ENCODE measurements at places on chromosomes 3 and 15. TPM values are rescaled to one million over a fixed set of nuclear protein-coding genes. Genes with fewer than 3 reads are reported as not detected.

ZNF80 gene
- not detected for total RNA-seq

TLE3 gene
- total RNA-seq: 34.7 TPM

GHSR gene
- not detected for total RNA-seq

DCP1A gene
- 23.3 TPM for total RNA-seq

DNA sequence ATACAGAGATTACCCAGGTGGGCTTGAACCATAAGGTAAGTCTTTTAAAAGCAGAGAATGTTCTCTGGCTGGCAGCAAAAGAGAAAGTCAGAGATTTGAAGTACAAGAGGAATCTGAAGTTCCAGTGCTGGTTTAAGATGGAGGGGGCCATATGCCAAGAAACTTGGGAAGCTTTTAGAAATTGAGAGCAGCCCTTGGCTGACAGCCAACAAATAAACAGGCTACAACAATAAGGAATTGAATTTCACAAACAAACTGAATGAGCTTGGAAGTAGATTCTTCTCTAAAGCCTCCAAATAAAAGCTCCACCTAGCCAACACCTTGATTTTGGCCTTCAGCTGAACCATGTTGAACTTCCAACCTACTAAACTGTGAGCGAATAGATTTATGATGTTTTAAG is 85.7 kb downstream of the TRIM42 start:
- no peak for DNase-seq

- DNase-seq: no peak
Observed at GRCh38 chr3:194150252-194150934, 14.4 kb downstream of the HES1 start.

DNA sequence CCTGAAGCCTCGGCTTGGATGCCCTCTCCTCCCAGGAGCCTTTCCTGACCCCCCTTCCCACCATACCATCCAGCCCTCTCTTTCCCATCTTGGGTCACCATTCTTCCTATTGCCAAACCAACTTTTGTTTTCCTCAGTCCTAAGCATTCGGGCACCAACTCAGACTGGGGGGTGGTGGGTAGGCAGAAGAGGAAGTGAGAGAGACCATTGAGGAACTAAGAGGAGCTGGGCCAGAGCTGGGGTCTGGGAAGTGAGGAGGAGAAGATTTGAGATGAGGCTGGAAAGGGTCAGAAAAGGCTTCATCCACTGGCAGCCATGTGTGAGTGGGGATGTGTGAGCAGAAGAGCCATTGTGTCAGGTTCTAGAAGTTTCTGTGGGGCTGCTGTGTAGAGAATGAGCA is 37.7 kb downstream of the TKT start:
- DNase-seq: no peak

DNA sequence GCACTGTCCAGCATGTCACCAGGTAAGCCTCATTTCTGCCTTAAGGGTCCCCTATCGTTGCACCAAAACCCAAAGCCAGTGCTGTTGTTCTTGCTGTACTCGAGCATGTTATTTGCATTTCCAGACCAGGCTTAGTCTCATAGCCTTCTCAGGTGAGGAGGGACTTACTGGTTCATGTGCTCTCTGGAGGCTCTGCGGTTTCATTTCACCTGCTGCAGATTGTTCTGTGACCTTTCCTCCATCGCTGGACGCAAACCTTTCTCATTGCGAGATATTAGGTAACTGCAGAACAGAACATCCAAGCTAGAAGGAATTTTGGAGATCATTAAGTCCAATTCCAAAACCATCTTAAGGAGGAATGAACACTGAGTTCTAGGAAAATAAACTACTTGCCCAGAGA is 187.3 kb upstream of the BCL6 start:
- DNase-seq: no peak

- no peak for DNase-seq
Observed at GRCh38 chr3:70049761-70050160, 50.2 kb downstream of the SAMMSON start.

GRCh38 chr3:108378153-108378951 is 82.0 kb downstream of the HHLA2 start:
- DNase-seq: no peak

DNA sequence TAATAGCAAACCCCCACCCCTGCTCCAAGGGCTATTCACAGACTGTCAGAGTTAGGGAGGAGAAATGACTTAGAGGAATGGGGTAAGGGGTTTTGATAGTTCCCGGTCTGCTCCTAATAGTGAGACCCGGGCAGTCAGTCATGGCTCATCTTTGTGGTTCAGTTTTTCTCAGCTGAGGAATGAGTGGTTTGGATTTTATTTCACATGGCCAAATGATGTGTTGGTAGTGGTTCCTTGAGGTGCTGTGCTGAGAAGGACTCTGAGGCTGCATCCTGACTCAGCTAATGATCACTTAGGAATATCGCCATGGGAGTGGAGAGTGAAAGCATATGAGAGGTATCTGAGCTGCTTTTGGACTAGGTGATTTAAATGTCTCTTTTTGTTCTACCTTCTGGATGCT is 80.2 kb downstream of the LPP start:
- no peak for DNase-seq

GRCh38 chr15:91196768-91197167 is 96.7 kb downstream of the SV2B start:
- DNase-seq: no peak

- DNase-seq: peak; percentile 63
Observed at GRCh38 chr3:179321668-179322285, 1.1 kb upstream of the ZNF639 start.

All from tongue (tissue), 3 donors.